Skeletal muscle cell (primary cell): ENCODE measurements at places on chromosomes 7 and 10.
A peak's percentile ranks its signal among the peaks of the same experiment; 100 is the strongest.

DNA sequence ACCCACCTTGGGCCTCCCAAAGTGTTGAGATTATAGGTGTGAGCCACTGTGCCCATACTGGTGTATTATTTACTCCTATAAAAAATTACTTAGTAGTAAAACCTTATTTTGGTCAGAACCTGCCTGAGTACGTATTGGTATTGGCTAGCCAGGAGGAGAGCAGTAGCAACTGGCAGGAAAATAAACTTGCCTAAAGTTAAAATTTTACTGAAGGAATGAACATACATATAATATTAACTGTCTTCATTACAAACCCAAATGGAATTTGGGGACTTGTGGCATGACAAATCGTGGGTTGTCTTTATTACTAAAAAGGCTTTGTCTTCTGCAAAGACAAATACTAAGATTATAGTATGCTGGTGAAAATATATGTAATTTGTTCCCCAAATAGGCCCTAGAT lies 8.4 kb downstream of the RAB18 start:
- no peak for DNase-seq

- no peak for DNase-seq
Measured at GRCh38 chr10:59073456-59074053, 102.9 kb upstream of the PHYHIPL start.

- DNase-seq, result no peak
Measured at GRCh38 chr7:158167373-158167772, 420.2 kb downstream of the PTPRN2 start.

DNA sequence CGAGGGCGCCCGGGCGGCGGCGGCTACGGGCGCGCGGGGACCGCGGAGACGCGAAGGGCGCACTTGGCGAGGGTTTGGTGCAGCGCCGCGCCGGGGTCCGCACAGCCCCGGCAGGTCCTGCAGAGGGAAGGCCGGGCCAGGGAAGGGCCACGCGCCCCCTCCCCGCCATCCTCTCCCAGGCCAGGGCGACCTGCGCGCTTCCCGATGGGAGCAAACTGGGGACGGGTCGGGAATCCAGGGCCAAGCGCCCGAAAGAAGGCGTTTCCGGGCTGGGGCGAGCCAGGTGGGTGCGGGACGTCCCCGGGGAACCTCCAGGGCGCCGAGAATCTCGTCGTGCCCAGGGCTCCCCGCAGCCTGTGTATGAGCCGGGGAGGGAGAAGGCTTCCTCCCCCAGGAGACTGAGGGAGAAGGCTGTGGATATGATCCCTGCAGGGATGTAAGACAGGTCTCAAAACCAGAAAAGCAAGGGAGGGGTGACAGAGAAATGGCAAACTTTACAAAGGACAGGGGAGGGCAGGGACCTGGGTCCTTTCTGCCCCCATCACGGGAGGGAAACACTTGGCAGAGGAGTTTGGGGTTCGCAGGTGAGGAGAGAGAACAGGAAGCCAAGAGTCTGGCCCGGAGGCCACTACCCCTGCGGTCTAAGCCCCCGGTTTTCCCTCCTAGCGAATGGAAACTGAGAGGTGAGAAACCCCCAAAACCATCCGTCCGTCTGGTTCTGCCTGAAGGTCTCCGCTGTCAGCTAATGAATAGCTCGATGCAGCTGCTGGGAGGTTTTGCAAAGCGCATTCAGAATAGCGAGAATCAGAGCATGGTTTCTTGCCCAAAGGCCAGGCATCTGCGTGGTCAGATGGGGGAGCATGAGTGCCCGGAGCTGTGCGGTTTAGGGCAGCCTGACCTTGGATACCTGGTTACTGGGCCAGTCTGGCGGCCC lies 674 bp downstream of the AMZ1 start:
- no peak for DNase-seq

- no peak for DNase-seq
Measured at GRCh38 chr7:85693326-85693725, 506.5 kb upstream of the SEMA3D start.

- no peak for DNase-seq
Measured at GRCh38 chr10:128934492-128934891, 532.5 kb upstream of the MGMT start.

- peak; percentile 70 for DNase-seq
Measured at GRCh38 chr10:45008524-45009161, 7.9 kb downstream of the ZNF22 start.

DNA sequence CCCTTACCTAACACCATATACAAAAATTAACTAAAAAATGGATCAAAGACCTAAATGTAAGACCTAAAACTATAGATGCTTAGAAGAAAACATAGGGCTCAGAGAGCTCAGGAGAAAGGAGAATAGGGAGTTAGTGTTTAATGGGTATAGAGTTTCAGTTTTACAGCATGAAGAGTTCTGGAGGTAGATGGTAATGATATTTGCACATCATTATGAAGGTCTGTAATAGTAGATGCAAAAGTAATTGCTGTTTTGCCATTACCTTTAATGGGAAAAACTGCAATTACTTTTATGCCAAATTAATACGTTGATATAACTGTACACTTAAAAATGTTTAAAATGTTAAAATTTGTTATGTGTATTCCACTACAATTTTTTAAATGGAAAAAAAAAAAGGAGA lies 39.2 kb upstream of the NANOS1 start:
- no peak for DNase-seq

GRCh38 chr10:46283580-46284285 lies 3.1 kb upstream of the ANTXRL start:
- DNase-seq, result no peak

GRCh38 chr10:98858525-98858924 lies 377.1 kb downstream of the HPSE2 start:
- DNase-seq, result no peak

DNA sequence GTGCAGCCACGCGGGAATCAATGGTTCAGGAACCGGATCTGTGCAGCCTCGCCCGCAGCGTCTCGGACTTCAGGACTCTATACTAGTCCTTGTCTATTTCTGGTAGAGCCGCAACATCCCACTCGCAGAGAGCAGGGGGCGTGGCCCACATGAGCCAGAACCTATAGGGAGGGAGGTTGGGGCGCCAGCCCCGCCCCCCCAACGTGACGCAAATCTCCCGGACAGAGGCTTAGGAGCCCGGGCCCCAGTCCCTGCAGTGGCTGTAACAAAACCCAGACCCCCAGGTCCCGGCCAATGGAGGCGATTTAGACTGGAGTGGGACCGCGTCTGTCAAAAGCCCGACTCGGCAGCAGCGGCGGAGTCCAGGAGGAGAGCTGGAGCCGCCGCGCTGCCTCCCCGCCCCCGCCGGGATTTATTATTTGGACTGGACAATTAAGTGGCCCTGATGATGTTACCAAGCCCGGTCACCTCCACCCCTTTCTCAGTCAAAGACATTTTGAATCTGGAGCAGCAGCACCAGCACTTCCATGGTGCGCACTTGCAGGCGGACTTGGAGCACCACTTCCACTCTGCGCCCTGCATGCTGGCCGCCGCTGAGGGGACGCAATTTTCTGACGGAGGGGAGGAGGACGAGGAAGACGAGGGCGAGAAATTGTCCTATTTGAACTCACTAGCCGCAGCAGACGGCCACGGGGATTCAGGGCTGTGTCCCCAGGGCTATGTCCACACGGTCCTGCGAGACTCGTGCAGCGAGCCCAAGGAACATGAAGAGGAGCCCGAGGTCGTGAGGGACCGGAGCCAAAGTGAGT lies at the start of gene NKX2-3:
Gene NKX2-3 (plus strand): TSS at position 256 of the 809 bp plus-strand sequence. CDS start 190 bp downstream, at position 446.
- no peak for DNase-seq

- no peak for DNase-seq
Measured at GRCh38 chr7:67692425-67692824, 695.8 kb downstream of the TYW1 start.

GRCh38 chr7:138625849-138626230 lies 75.3 kb downstream of the SVOPL start:
- DNase-seq, result no peak

- no peak for DNase-seq
Measured at GRCh38 chr7:828793-829561, 3.3 kb upstream of the SUN1 start.

DNA sequence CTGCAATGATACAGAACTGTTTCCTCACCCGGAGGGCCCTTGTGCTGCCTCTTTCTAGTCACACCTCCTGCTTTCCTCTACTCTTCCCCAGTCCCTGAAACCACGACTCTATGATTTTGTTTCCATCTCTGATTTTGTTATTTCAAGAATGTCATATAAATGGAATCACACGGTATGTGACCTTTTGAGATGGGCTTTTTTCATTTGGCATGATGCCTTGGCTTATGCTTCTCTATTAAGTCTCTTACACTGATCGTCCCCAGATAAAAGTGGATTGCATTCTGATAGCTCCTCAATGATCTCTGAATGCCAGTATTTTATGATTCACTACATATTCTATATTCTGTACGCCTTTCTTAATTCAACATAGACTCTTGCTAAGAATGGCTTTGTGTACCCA lies 78.2 kb downstream of the GALNT11 start:
- no peak for DNase-seq

DNA sequence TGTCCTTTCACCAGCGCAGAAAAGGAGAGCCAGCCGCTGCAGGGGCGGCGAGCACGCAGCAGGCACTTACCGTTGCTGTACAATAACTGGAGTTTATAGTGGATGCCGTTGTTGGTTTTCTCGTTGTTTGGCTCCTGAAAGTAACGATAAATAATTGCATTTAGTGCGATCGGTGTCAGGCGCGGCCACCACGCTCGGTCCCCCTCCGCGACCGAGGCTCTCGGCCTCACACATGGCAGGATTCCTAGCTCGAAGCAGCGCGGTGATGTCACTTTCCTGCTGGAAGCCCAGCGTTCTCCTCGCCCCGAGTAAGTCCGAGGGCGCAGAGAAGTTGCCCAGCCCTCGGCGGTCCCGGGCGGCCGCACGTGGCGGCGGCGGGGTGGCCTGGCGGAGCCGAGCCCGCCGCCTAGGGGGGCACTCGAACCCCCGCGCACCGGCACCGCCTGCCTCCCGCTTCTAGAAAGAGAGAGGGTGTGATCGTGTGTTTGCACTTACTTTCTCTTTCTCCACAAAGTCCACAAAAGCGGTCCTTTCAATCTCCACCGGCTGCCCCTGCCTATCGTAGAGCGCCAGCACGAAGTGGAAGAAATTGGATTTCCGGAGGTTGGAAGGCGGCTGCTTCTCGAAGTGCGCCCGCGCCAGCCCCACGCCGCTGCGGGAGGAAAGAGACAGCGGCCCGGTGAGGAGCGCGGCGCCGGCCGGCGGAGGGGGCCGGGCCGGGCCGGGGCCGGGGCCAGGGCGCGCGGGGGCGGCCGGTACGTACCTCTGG lies 1.0 kb downstream of the EBF3 start:
- no peak for DNase-seq

DNA sequence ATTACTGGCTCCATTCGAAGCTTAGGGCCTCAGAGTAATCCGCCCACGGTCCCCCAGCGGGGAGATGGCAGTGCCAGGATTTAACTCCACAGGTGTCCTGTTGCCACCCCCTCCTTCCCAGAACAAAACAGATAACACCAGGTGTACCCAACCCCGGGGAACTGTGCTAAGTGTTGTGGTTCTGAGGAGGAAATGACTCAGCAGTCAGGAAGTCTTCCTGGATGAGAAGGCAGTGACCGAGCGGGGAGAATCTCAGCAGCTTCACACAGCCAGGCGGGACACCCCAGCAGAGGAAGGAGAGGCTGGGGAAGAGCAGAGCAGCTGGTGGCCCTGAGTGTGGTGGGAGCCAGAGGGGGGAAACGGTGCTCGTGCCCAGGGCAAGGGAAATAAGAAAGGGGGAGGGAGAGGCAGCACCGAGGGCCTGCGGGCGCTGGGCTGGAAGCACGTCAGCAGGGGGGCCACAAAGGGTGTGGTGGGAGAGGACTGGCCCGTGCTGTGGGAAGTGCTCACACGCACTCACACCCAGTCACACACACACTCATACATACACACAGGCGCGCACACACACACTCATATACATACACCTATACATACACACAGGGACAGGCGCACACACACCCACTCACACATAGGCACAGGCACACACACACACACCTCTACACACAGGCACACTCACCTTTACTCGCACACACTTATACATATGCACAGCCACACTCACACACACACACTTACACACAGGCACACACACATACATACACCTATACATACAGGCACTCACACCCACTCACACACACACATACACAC lies 59.8 kb upstream of the CHST15 start:
- DNase-seq, result peak; percentile 72

GRCh38 chr10:30674796-30675195 lies 45.2 kb upstream of the LYZL2 start:
- no peak for DNase-seq

GRCh38 chr10:127908959-127909267 lies 2.0 kb downstream of the PTPRE start:
- DNase-seq, result no peak

- no peak for DNase-seq
Measured at GRCh38 chr10:70561070-70561469, 41.5 kb downstream of the PRF1 start.

- DNase-seq, result no peak
Measured at GRCh38 chr7:31857172-31857571, 170.2 kb downstream of the PPP1R17 start.
